ENCODE measurements at places on chromosomes 7 and 10. TPM values are rescaled to one million over a fixed set of nuclear protein-coding genes. Genes with fewer than 3 reads are reported as not detected.

GRCh38 chr10:16679511-16679910 lies 137.7 kb downstream of the RSU1 start:
- no peak for DNase-seq

GRCh38 chr7:106772655-106773108 lies 92.4 kb upstream of the PIK3CG start:
- no peak for DNase-seq

DNA sequence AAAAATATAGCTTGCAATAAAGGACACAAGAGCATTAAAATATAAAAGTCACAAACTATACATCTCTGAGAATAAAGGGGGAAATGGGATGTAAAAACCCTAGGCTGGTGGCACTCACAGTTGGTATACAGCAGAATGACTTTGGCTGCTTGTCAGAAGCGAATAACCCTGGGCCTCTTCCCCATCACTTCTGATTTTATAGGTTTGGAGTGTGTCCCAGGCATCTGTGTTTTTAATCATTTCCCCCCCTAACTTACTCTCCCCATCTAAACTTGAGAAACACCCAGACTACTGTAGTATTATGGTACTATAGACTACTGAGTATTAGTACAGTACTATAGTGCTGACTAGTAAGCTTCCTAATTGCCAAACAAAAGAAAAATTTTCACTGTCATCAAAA lies 1.8 kb upstream of the RPA3 start:
- no peak for DNase-seq

GRCh38 chr10:111084366-111085255 lies 7.8 kb downstream of the ADRA2A start:
- DNase-seq = no peak

DNA sequence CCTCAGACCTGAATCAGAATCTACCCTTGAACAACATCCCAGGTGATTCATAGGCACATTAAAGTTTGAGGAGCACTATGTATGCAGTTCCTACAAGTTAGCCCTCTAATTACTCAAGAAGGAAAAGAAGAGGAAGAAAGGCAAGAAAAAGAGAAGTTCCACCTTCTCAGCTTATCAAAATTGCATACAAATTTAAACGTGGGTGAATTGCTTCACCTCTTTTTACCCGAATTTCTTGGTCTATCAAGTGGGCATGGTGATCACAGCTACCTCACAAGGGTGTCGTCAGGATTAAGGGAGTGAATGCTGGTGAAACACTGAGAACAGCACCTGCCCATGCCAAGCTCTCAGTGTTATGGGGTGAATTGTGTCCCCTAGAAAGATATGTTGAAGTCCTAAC lies 43.8 kb upstream of the PAPSS2 start:
- no peak for DNase-seq

DNA sequence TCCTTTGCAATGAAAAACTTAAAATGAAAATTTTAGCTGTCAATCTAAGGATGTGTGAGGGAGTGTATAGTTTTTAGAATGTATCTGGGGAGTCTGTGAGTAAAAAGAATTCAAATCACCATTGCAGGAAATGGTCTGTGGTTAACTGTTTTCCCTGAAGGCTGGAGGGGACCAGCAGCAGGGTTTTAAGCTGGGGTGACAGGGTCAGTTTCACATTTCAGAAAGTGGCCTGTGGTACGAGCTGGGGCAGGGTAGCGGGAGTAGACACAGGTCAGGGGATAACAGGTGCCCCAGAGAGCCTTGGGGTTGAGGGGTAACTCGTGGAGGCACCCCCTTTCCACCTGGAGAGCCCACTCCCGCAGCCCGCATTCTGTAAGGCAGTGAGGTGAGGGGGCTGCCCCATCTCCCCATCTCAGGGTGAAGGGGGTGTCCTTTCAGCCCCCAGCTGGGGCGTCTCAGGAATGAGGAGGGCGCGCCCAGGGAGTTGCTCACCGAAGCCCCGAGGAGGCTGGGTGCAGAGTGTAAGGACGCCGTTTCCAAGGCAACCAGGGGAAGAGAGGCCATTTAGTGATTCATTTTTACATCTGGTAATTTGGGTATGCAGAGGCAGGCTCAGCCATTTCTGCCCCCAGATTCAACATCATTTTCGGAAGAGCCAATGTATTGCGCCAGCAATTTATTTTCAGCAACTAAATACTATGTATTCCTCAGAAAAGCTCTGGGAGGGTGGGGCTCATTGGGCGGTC lies 168.9 kb downstream of the SLIT1 start:
- DNase-seq = no peak

DNA sequence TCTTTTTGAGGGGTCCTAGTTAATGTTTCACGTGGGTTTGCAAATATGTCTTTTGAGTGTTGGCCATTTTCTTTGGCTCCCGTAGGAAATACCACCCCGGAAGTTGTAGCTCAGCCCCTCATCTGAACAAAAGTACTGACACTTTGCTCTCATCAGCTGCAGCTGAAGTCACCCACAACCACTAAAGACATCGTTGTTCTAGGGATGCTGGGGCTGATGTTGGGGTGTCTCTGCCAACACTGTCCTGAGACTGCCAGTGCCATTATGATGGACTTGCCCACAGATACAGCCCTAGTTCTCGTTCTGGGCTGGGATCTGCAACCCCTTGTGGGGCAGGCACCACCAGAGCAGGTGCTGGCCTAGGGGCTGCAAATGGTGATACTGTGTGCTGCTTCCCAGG lies 82.6 kb upstream of the ARHGAP21 start:
- DNase-seq = no peak

DNA sequence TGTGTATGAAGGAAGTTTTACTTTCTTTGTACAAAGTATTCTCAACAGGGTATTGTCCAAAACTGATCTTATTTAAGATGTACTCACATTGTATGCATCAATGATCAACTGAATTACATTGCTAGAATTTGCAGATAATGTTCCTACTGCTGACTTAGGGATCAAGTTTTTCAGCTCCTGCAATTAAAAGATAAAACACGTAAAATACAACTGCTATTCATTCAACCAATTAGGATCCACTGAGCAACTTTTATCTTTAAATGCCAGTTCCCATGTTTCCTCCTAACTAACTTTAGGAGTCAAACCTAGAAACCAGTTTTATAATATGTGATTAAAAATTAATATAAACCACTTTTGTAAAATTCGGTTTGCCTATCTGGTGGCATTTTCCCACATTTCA lies 35.9 kb downstream of the ITGB1 start:
- DNase-seq = no peak

GRCh38 chr10:25959540-25960232 lies 25.7 kb downstream of the MYO3A start:
- no peak for DNase-seq

GRCh38 chr10:57786850-57787750 lies 480.6 kb downstream of the IPMK start:
- DNase-seq = no peak

- DNase-seq = no peak
These were observed 184.6 kb downstream of the SEC23IP start for GRCh38 chr10:120076996-120077706.

- DNase-seq = no peak
These were observed 444.6 kb downstream of the KCNMA1 start for GRCh38 chr10:77193001-77193400.

DNA sequence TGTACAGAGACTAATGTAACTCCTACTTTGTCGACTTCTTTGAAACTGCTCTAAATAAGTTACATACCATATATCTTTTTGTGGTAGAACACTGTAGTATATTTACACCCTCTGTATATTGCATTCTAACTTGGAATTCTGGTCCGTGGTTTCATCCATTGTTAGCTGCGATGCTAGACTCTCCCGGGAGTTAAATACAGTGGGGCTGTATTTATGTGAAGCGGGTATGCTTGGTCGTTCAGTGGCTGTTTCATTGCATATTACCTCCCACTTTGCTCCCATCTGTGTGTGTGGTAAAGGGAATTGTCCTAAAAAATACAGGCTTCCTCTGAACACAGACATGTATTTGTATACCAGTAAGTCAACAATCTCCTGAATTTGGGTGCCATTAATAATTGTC lies 231.1 kb downstream of the SLC25A13 start:
- DNase-seq = no peak

GRCh38 chr10:93218386-93218785 lies 144.7 kb downstream of the CYP26A1 start:
- DNase-seq = no peak

DNA sequence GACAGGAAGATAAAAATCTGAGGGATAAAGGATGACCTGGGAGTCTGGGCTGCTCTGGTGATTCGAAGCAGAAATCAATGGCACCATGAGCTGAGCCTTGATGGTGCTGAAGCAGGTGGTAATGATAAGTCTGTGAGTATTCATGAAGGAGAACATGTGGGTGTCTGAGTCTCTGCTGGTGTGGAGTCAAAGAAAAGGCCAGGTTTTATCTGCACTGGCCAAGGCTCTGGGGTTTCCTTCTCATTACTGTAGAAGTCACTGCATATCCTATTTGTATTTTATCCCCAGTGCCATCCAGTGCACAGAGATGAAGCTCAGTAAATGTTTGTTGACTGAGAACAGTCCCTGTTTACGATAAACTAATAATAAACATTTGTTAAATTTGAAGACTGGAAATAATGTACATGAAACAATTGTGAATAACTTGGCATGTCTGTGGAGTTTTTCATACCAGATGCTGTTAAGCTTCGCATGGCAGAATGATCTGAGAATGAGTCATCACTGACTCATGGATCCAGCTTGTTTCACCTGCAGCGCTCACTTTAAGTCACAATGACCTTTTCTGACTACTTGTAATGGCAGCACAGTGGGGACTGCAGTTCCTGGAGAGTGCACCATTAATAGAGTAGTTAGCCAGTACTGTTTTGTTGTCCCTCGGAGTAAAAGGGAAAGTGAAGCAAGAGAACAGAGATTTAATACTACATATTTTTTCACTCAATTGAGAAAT lies 538.5 kb downstream of the HTR7 start:
- no peak for DNase-seq

REEP3 gene
- polyA plus RNA-seq = 6.4 TPM

STOX1 gene
- polyA plus RNA-seq = 14.4 TPM

SP4 gene
- 6.4 TPM for polyA plus RNA-seq

KAT6B gene
- 16.7 TPM for polyA plus RNA-seq

CHST15 gene
- polyA plus RNA-seq = 6.0 TPM

SEMA3D gene
- polyA plus RNA-seq = 0.22 TPM

PLAU gene
- 1.8 TPM for polyA plus RNA-seq

LEP gene
- polyA plus RNA-seq = not detected

ST7 gene
- polyA plus RNA-seq = 28.5 TPM

OR13A1 gene
- polyA plus RNA-seq = not detected

GBX1 gene
- not detected for polyA plus RNA-seq

UBN2 gene
- 2.8 TPM for polyA plus RNA-seq
